ENCODE measurements at places on chromosomes 5 and 9. TPM values are rescaled to one million over a fixed set of nuclear protein-coding genes. Genes with fewer than 3 reads are reported as not detected.

UNC5A gene
- not detected for total RNA-seq

PCDHGA4 gene
- not detected for total RNA-seq

SPAAR gene
- not detected for total RNA-seq

TNFSF15 gene
- 0.29 TPM for total RNA-seq

ADAMTSL2 gene
- 0.04 TPM for total RNA-seq

ZNF354C gene
- total RNA-seq = 5.7 TPM

STK32A gene
- not detected for total RNA-seq

PHF24 gene
- not detected for total RNA-seq

CCL21 gene
- total RNA-seq = not detected

AQP7 gene
- not detected for total RNA-seq

PCDHGA9 gene
- not detected for total RNA-seq
